ENCODE measurements at places on chromosomes 4 and X.

- no peak for DNase-seq
Observed at GRCh38 chr4:181909368-181909767, 333.8 kb upstream of the TENM3 start.

- DNase-seq, result no peak
Observed at GRCh38 chr4:85724791-85725563, 250.0 kb downstream of the ARHGAP24 start.

GRCh38 chr4:114512595-114513295, 85.9 kb upstream of the UGT8 start:
- no peak for DNase-seq

DNA sequence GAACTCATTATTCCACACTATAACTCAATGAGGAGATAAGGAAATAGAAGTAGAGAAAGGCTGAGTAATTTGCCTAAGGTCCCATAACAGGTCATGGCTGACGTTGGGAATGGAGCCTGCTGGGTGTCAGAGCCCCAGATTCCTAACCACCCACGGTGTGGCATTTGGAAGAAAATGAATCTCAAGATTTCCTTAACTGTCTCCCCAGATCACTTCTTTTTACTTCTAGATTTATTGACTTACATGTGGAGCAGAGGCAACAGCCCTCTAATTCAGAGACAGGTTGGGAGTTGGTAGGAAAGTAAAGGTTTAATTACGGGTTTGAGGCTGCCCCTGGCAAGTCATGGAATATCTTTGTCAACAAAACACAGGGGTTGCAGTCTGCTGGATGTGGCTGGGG, 134.0 kb downstream of the ARHGAP10 start:
- DNase-seq, result no peak

DNA sequence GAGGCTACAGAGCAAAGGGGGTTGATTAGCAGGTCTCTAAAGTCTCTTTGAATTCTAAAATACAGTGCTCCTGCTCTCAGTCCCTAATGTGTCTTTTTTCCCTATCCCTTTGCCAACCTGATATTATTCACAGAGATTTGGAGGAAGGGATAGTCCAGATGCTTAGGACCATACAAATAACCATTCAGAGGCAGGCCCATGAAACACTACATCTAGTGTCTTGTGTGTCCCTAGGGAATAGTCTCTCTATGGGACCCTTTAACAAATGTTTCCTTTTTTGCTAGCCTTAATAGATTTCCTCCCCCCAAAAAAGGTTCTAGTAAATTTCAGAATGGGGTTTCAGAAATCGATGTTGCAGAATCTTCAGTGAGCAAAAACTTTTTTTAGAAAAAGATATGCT, 1.7 kb downstream of the NR0B1 start:
- no peak for DNase-seq
